ENCODE measurements at places on chromosomes 1 and 21.

DNA sequence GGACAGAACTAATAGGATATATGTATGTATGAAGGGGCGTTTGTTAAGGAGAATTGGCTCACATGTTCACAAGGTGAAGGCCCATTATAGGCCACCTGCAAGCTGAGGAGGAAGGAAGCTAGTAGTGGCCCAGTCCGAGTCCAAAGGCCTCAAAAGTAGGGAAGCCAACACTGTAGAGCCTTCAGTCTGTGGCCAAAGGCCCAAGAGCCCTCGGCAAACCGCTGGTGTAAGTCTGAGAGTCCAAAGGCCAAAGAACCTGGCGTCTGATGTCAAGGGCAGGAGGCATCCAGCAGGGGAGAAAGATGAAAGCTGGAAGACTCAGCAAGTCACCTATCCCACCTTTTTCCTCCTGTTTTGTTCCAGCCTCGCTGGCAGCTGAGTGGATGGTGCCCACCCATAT, 24.5 kb downstream of the BACH1 start:
- peak; percentile 12 for DNase-seq

GRCh38 chr1:183285746-183286145, 99.7 kb downstream of the LAMC2 start:
- DNase-seq, result no peak

GRCh38 chr1:202225131-202225530, 31.5 kb downstream of the LGR6 start:
- no peak for DNase-seq

DNA sequence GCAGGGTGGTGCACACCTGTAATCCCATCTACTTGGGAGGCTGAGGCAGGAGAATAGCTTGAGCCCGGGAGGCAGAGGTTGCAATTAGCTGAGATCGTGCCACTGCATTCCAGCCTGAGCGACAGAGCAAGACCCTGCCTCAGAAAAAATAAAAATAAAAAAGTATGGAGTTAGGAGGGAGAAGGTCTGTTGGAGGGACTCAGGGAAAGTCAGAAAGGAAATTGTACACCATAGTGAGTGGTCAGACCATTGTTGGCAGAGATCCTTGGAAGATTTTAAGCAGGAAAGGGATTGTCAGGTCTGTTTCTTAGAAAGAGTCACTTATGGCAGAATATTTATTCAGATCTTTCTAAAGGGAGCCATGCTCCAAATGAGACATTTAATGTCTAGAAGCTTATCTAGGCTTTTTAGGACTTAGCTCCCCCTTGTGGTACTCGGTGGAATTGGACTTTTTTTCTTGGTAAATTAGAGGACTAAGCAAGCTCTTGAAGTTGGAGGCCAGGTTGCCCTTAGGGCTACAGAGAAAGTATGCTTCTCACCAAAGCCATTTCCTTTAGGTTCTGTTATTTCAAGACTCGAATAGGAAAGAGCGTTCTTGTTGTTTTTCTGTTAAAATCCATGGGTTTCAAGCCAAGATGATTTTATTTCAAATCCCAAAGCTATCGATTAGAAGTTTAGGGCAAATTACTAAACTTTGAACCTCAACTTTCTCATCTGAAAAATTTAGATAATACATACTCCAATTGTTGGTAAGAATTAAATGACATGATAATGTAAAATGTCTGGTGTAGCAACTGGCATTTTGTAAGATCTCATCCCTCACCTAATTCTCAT, 16.5 kb downstream of the MIA3 start:
- DNase-seq, result peak; percentile 62

DNA sequence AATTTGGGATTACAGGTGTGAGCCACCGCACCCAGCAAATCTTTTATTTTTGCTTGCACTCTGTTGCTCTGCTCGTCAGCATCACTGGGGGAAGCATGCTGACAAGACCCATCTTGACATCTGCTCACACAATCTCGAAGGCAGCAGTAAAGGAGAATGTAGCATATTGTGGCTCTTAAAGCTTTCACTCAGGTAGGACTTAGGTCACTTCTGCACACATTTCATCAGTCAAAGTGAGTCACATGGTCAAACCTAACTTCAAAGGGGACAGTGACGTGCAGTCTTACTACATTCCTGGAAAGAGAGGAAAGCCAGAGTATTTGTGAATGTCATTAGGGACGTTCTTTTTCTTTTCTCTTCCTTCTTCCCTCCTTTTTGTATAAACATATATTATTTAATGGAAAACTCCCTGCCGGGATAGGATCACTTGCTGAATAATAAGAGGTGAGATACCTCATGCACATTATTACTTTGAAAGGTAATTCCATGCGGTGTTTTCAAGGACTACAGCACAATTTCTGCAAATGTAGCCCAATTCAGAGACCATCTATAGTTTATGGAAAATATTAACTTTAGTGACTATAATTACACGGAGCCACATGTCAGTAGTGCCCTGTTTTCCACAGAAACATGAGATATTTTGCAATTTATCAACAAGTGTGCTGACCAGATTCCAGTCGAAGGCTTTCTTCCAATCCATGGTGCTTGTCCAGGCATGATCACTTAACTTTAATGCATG, 19.3 kb upstream of the ACBD6 start:
- no peak for DNase-seq

All from left colon (tissue), 2 donors.